ENCODE measurements at places on chromosomes 1 and 21. TPM values are rescaled to one million over a fixed set of nuclear protein-coding genes. Genes with fewer than 3 reads are reported as not detected.
A peak's percentile ranks its signal among the peaks of the same experiment; 100 is the strongest.

The SLC9C2 gene
- total RNA-seq = 0.24 TPM

- no peak for DNase-seq
These were observed 11.6 kb downstream of the AHDC1 start for GRCh38 chr1:27592232-27592930.

The EVA1C gene
- total RNA-seq = 45.9 TPM

DNA sequence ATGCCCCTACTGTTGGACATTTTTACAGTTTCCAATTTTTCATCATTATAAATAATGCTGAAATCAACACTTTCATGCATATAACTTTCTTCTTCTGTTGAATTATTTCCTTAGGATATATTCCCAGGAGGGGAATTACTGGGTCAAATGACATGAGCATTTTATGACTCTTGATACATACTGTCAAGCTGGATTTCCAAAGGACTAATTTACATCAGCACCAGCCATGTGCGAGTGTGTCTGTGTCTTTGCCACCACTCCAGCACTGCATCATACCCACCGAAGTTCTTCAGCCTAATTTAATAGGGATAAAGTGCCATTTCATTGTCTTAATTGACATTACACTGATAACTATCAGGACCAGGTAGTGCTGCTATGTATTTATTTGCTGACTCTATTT, 146.7 kb downstream of the CSMD2 start:
- DNase-seq = no peak

The TFF2 gene
- total RNA-seq = not detected

GRCh38 chr1:201476670-201477344, 7.8 kb upstream of the PHLDA3 start:
- DNase-seq = no peak

- DNase-seq = no peak
These were observed 53.2 kb upstream of the C1orf87 start for GRCh38 chr1:60126723-60127122.

GRCh38 chr1:27504588-27505419, 14.8 kb upstream of the WASF2 start:
- peak; percentile 87 for DNase-seq

DNA sequence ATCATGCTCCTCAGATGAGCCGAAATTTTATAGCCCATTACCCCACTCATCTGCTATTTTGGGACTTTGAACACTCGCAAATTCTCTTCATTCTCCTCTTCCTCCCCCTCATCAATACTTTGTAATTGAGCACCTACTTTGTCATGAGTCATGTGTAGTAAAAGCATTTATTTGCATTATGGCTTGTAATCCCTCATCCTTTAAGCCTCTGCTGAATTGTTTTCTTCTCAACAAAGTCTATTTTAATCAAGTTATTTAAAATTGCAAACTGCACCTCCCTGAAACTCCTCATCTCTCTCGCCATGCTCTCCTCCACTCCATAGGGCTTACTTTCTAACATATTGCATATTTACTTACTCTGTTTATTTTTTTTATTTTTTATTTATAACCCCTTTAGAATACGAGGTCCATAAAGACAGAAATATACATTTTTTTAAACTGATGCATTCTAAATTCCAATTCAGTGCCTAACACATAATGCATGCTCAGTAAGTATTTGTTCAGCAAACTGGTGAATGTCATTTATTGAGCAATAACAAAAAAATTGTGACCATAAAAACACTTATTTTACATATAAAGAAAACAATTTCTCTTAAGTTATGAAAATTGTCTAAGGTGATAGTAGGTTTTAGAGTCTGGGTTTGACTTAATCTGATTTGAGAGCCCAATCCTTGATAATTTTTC, 161.7 kb downstream of the FASLG start:
- no peak for DNase-seq

DNA sequence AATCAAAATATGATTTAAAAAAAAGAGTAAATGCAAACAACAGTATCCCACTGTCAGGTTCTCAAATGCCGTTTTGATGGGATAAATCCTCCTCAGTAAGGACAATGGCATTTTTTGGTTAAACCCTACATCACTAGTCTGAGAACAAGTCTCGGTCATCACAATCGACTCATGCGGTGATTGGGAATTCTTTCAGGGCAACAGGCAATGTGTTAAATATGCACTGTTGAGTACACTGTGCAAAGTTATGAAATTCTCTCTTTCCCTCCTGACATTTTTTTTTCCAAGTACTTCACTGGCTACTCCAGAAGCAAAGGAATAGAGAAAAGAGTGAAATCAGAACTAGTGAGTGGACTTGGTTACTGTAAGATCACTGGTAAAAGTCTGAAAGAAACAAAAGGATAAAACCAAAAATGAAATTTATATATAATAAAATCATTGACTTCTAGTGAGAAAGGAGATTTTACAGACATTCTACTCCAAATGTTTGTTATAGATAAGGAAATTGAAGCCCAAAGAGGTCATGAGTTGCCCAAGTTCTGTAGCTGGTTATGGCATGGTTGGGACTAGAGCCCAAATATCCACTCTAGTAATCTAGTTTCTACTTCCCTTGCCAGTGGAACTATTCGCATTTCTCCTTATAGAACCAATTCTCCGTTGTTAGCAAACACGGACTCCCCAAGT, 111.3 kb downstream of the TGFBR3 start:
- DNase-seq = no peak

DNA sequence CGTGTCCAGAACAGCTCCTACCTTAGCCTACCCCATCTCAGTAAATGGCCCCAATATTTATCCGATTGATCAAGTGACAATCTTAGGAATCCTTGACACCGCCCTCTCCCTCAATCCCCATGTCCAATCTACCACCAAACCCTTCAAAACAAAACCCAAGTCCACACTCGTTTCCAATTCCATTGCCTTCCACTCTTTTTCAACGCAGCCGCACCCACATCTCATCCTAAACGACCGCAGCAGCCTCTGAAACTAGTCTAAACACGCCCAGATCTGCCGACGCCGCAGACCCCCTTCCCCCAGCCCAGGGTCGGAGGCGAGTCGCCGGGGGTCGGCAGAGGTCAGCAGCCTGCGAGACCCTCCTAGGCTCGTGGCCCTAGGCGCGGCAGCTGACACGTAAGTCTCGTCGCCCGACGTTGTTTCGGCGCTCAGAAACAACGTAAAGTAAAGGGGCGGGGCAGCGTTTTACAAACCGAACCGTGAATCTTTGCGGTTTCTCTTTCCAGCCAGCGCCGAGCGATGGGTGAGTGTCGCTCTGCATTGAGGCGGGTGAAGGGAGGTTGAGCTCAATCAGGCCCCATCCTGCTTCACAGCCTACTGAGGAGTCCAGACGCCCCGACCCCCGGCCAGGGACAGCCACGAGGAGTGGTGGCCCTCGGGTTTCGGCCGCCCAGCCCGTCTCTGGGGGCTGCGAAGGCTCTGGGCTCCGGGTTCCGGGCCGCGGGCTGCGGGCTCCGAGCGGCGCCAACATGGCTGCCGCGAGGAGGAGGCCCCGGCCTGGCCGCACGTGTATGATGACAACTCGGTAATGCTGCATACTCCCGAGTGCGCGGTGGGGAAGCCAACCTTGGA, at the start of gene RPS8:
Gene RPS8 (plus strand): TSS at position 463 of the 852 bp plus-strand sequence. CDS start 57 bp downstream, at position 520.
- peak; percentile 96 for DNase-seq

DNA sequence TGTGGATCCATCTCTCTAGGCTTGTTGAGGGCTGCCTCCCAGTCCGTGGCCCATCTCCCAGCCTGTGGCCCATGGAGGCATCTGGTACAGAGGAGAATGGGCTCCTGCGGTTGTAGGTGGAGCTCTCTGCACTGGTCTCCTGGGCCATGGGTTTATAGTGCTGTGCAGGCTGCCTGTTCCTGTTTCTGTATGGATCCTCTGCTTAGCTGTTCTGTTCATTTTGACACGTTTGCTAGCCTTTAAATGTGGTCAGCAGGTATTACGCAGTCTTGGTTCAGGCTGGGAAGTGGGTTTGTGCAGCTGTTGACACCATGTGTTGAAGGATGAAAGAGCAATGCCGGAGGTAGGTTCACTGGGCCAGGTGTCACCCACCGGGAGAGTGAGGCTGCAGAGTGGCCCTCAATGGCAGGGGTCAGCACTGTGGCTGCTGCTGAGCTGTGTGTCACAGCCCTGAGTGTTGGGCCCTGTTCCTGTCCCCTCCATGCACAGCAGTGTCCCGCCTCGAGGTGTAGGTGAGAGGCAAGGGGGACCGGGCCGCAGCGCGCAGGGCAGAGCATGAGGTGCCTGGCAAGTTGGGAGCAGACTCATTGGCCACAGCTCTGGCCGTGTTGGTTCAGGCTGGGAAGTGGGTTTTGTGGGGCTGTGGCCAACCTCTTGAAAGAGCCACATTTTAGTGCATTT, 39.0 kb downstream of the SNAP47 start:
- no peak for DNase-seq

DNA sequence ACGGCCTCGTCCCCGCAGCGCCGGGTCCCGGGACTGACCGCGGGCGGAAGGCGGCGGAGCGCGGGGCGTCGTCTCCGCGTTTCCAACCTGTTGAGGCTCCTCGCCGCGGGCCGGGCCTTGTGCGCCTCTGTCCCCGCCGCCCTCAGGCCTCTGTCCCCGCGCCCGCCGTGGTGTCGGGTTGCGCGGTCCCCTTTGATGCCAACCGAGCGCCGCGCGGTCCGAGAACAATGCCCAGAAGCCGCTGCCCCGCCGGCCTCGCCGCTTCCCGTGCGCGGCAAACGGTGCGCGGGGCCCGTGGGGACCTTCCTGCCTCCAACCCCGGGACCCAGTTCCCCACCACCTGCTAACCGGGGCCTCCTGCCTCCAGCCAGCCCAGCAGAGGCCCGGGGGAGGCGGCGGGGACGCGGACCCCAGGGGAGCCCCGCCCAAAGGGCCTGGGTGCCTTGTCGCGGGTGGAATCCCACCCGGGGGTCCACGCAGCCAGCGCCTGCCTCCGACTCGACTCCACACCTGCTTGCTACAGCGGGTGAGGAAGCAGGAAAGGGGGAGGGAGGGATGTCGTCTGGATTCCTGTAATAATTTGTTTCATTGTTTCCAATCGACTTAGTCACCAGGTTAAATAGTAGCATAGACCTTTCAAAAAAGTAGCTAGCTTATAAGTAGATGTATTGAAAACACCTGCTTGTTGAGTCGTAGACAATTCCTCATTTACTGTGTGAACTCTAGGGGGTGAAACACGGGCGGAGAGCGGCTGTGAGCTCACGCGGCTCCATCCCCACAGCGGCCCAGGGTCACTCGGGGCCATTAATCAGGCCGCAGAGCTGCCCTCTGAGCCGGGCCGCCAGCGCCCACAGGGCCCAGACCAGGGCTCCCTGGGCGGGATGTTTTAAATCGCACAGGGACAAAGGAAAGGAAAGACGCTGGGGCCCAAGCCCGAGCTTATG, 1.1 kb downstream of the COL18A1 start:
- DNase-seq = no peak

DNA sequence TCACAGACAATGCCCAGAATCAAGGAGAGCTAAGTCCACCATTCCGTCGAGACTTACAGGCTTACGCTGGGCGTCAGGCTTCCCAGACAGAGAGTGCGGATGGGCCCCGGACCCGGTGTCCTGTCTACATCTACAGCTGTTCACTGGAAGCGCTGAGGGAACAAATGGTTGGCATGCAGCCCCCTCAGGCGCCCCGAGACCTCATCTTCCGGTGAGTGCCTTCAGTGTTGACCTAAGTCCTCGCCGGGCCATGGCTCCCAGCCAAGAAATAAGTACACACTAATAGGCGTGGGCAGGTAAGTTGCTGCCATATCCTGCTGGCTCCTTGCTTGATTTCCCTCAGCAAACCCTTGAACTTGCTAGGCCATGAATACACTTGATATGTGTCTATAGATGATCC, 26.2 kb downstream of the HYI start:
- no peak for DNase-seq

The TMIGD3 gene
- total RNA-seq = 4.8 TPM

DNA sequence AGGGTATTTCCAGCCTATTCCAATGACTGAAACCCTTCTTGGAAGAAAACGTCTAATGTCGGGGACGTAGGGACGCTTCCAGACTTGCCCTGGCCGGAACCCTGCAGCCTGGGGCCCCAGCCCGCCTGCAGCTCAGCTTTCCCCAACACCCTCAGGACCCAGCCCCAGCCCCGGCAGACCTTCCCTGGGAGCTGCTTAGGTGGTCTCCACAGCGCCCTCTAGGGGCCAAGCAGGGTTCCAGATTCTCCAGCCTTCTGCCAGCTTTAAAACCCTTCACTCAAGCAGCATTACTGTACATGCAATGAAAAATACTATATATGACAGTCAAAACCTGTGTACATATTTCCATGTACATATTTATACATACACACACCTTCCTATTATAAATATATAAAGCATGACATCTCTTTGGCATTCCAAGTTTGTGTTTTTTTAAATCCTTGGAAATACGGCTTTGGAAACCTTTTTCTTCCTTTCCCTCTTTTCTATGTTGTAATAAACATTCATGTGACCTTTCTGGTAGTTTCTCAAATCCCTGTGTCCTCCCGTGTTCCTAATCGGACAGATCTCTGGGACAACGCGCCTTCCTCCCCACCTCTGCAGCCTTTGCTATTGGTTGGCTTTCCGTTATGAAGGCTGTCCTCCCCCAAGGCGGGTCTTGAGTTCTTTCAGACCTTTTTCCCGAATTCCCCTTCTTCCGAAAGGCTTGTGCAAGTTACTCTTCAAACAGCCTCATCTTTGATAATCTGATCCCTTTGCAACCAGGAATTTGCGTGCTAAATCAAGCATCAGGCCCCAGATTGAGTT, 60.3 kb downstream of the STUM start:
- DNase-seq = no peak

DNA sequence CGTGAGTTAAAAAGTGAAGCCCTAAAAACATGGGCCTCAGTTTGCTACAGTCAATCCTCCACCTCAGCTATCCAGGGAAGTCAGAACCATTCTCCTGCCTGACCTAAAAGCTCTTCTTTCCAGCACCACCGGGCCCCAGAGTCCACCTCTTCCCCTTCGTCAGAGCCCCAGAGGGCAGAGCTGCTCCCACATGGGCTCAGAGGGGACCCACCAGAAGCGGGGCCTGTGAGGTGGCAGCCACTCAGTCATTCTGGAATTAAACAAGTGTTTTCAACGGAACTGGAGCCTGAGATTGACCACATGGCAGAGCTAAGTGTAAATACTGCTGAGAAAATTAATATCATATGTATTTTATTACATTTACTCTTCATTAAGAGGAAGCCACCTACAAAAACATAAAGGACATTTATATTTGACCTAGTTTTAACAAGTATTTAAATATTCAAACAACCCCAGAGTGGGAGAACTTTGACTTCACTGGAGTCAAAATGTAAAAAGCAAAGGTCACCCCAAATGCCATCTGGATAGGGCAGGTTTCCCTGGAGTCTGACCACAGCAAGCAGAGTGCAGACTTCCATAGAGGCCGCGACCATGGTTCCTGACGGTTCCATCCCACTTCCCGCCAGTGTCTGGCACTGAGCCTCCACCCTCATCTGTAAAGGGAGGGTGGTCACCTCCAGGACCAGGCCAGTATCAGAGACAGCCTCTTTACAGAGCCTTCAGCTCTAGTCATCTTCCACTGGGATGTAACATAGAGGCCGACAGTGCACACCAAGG, 1.8 kb downstream of the SUMO3 start:
- DNase-seq = no peak

DNA sequence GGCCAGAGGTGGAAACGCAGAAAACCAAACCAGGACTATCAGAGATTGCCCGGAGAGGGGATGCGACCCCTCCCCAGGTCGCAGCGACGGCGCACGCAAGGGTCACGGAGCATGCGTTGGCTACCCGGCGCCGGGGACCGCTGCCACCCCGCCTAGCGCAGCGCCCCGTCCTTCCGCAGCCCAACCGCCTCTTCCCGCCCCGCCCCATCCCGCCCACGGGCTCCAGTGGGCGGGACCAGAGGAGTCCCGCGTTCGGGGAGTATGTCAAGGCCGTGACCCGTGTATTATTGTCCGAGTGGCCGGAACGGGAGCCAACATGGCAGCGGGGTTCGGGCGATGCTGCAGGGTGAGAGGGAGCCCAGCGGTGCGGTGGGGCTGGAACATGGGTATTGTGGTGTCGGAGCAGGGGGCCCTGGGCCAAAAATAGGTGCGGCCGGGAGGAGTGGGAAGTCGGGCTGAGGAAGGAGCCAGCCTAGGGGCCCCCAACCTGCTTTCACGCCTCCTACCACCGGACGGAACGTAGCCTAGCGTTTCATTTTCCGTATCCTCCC, at the start of gene ACADM:
Gene ACADM (plus strand): TSS at position 238 of the 551 bp plus-strand sequence. CDS start 79 bp downstream, at position 317.
- peak; percentile 84 for DNase-seq
